NCI-H1105 treated with DMSO at 0.1 percent for 48 hours (cell line): ENCODE measurements at places on chromosomes 4 and X.

DNA sequence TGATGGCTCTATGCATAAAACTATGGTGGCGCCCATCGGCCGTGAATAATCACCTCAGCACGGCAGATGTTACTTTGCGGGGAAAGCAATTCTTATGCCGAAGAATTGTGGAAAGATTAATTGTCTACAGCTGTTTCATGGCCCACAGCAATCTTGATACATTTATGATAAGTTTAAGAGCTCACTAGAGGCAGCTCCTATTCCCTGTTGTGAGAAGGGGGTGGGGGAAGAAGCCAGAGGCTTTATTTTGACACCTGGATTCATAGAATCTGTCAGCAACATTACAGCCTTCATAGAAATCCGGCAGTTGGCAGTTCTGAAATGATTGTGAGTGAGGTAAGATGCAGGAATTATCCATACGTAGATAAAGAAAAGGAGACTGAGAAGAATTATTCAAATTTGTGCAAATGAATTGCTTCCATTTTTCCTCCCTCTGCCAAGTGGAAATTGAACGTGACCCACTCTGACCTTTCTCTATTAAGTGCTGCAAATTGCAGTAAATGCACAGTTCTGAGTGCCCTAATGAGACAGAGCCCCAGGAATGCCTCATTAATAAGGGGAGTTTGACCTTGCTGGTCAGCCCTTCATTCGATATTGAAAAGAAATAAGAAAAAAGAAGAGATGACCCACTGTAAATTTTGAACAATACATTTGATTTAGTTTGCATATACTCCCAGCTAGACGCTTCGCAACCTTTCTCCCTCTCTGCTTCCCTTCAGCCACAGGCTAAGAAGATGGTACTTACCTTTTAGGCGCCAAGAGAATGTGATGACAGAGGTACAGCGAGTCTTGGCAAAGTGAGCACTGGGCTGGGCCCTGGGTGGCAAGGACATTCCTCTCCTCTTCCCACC, 188.8 kb downstream of the GPAT3 start:
- DNase-seq: no peak

DNA sequence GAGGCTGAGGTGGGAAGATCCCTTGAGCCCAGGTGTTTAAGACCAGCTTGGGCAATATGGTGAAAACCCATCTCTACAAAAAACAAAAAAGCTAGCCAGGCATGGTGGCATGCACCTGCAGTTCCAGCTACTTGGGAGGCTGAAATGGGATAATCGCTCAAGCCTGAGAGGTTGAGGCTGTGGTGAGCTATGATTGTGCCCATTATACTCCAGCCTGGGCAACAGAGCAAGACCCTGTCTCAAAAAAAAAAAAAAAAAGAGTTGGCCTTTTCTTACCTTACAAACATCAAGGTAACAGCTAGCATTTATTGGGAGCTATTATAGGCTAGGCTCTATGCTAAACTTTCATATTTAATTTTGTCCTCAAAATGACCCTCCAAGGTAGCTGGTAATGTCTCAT, 43.4 kb downstream of the PTTG2 start:
- no peak for DNase-seq

GRCh38 chr4:21790438-21791029, 158.0 kb downstream of the KCNIP4 start:
- peak; percentile 32 for DNase-seq

DNA sequence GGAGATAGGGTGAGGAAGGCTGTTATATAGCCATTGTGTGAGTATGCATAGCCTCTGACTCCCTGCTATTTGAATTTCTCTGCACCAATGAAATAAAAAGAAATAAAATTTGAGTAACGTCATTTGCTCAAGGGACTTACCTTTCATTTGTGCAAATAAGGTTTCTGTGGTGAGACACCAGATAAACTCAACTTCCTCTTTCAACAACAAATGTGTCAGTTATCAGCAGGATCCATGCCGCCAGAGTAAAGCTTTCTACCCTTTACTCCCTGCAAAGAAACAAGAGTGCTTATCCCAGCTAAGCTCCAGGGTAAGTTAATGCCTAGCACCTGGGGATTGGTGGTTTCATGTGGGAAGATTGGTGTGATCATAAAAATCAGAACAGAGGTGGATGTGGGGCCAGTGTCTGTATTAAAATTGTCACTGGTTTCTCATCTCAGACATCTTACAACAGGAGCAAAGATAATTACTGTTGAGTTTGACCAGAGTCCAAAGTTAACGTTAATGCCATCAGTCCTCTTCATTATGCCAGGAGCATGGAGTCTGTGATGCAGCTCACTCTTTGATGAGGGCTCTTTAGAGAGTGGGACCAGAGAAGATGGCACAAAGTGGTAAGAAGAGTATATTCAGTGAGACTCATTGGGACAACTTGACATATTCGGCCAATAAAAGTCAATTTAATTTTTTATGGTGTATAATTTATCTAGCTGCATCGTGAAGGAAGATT, at the start of gene P2RY10:
Gene P2RY10, plus strand, starts transcription at position 206 of the 727 bp plus-strand sequence. CDS start 15,130 bp downstream, outside the sequence.
- no peak for DNase-seq

DNA sequence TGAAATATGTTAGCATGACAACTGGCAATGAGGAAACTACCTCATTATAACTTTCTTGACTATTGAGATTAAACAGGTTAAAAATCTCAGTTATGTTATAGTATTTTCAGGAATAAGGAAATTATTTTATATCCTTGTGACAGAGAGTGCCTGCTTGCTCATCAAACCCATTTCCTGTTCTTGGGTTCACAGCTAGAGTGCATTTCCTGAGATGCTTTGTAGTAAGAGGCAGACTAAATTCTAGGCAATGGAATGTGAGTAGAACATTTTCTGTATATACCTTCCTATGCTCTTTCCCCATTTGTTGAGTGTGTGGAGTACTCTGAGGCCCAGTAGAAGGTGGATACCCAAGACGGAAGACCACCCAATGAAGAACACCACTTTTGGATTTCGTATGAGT, 96.9 kb upstream of the CASK start:
- DNase-seq: no peak

DNA sequence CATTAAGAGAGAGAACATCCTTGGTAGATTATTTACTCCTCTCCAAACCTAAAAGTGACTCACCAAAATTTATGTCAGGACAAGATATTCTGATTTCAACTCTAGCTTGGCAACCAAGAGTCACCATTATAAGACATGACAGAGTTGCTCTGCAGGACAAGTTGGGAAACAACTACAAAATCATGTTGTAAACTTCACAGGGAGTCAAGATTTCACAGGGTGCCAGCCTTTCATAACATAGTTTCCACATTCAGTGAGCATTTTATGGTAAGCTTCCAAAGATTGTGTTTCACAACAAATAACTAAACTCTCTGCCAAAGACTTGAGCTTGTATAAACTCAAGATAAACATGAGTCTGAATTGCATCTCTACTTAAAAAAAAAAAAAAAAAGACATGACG, 121.0 kb upstream of the DIAPH2 start:
- DNase-seq: no peak

DNA sequence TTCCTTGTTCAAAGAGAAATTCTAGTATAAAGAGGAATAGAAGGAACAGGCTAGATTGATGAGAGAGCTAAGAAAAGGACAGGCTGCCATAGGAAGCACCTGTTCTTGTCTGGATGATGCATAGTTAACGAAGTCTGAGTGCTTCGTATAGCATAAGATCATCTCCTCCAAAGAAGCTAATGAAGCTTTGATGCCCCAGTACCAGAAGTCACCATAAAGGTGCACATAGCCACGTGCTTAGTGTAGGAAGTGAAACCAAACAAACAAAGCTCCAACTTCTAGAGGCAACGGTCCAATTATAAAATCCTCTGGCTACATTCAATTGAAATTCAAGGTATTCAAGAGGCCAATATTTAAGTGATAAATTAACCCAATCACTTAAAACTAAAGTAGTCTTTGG, 31.0 kb downstream of the AFAP1 start:
- DNase-seq: no peak

- no peak for DNase-seq
These were observed 160.9 kb downstream of the PPARGC1A start for GRCh38 chr4:23728971-23729370.

DNA sequence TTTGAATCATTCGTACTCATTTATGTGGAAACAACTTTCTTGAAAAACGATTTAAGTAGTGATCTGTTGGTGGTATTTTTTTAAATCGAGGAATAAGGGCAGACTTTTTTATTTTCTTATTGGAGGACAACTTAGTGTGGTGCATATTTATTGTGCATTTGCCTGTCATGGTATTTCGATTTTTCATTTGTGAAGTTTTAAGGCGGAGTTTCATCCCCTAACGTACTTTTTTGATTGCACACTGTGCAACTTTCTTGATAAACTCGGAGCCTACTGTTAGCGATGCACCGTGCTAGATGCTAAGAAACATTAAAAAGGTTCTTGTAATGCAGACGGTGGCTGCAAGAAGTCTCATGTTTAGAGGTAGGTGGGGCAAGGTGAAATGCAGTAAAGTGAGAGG, 1.4 kb downstream of the ZFX start:
- no peak for DNase-seq

DNA sequence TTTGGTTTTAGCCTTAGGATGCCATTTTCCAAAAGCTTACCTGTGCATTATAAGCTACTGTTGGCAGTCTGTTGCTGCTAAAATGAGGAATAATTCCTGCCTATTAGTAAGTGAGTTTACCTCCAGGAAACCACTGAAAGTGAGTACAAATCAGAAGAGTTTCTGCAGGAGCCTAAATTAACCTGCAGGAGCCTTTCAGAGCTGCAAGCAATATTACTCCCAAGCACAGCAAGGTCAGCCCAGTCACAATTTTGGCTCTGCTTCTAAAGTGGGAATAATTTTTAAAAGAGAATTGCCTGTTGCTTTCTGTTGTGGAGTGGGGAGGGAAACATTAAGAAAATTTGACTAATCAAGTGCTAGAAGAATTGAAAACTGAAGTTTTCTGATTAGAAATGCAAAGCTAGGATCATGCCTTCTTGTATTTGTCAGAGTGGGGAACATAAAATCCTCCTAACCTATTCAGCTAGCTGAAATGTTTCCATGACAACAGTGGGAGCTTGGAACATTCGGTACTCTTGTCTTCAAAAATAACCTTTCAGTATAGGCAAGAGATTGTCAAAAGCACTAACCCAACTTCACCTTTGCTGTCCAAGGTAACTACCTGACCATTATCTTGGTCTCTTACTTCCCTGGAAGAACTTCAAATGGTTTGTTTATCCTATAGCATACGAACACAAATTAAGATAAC, 193.2 kb downstream of the COMMD8 start:
- peak; percentile 17 for DNase-seq

DNA sequence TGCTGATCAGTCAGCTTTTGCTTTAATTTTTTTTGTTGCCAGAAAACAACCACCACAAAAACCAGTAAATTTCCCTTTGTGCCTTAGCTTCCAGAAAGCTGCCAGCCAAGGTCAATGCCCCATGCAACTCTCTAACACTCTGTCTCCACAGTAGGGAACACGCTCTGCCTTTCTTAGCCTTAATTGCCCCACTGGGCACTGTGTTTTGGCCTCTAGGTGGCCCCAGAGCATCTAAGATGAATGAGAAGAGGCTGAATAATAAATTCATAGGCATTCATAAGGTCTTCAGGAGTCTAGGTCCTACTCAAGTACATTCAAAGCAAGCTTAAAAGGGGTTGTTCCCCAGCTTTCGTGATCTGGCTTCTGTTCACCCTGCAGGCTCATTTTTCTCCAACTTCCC, 57.7 kb upstream of the PASD1 start:
- peak; percentile 46 for DNase-seq

DNA sequence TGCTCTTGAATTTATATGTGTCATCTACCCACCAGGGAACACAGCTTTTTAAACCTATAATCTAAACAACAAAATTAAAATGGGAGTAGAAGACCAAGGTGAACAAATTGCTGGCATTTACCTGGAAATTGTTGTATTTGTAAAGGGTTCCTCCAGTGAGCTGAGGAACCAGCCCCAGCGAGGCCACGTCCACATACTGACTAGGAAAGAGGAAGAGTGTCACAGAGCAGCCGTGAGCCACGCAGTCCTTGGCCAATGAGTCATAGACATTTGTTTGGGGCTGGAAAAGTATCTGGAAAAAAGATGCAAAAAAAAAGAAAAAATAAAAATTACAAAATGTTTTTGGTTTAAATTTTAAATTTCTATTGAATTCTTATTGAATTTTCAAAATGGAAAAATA, 58.7 kb downstream of the METTL14 start:
- DNase-seq: no peak

DNA sequence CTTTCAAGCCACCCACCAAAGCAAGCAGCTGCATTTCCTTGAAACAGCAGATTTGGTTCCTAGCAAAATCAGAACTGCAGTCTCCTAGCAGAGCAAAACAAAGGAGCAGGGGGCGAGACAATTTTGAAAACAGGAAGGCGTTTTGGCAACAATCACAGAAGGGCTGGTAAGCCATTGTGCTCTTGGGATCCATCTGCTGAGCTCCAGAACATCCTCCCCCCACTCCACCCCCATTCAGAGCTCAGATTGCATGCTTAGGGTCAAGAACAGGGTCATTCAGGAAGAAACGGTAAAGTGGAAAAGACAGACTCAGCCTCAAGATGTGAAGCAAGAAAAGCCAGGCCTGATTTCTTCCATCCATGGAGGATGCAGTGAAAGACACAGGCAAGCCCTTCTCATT, 7.6 kb upstream of the PCDH19 start:
- DNase-seq: no peak

DNA sequence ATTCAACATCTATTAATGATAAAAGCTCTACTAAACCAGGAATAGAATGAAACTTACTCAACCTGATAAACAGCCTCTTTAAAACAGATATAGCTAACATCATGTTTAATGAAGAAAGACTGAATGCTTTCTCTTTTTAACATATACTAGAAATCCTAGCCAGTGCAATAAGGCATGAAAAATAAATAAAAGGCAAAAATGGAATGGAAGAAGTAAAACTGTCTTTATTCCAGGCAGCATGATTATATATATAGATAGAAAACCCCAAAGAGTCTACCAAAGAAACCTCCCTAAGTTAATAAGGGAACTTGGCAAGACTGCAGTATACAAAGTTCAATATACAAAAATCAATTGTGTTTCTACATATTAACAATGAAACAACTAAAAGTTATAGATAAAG, 25.5 kb downstream of the WDFY3 start:
- DNase-seq: no peak

- DNase-seq: no peak
These were observed 102.6 kb downstream of the RAPGEF2 start for GRCh38 chr4:159205466-159205865.

GRCh38 chrX:154019061-154019621, 561 bp downstream of the IRAK1 start:
- DNase-seq: no peak

DNA sequence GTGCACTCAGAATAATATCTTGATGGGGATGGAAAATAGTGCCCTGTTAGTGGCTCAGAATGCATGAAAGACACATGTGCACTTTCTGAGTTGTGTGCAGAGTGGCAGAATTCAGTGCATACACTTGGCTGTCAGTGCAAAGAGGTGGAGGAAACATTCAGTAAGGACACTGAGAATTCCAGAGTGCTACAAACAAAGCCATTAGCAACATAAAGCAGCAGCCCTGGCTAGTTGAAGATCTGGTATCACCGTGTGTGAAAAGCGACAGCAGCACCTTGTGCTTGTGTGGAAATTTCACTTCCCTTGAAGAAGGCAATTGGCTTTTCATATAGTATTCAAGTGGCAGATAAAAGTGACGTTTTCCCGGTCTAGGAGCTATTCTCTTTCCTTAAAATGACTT, 810.4 kb downstream of the TRIML1 start:
- no peak for DNase-seq
